ENCODE measurements at places on chromosomes 13 and 19.

DNA sequence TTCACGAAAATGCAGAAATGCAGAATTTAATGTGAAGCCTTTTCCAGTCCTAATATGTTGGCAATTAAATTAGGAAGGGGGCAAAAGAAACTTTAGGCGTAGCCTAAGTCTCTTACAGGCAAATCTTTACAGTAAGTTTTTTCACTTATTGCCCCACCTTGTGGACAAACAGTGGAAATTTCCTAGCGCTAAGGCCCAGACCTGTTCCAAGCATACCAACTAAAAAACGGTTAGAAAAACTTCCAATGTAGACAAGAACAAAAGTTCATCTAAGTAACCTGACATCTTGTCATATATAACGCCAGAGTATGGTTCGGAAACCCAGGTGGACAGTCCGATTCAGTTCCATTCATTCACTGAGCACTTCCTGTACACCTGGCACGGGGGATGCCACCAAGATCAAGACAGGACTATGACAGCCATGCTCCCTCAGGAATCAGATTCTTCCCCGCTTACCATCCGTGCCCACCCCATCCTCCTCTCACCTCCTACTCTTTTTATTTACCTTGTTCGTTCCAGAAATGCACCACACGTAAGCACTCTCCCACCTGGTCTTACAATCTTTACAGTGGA is 4.9 kb downstream of the ZAR1L start:
- DNase-seq, result peak; percentile 75

GRCh38 chr13:39037410-39037879 is 444 bp downstream of the PROSER1 start:
- peak; percentile 10 for DNase-seq

DNA sequence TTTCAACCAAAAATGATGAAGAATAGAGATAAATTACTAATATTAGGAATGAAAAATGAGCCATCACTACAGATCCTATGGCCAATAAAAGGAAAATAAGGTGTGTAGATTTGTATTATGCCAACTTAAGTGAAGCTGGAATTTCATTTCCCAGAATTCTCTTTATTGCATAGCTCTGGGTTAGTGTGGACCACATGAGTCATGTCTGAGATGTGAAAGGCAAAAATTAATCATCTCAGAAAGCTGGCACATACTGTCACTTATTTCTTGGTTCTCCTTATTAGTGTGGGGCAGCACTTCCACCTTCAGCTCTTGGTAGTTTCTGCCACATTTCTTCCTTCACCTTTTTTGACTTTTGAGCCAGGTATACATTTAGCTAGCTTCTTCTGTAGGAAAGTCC is 82.6 kb downstream of the KATNAL1 start:
- DNase-seq, result no peak

- DNase-seq, result peak; percentile 74
These were observed 3.0 kb downstream of the GADD45B start for GRCh38 chr19:2478756-2479555.

- DNase-seq, result no peak
These were observed 27.5 kb downstream of the CERS1 start for GRCh38 chr19:18868380-18869022.
